ENCODE measurements at places on chromosomes 11 and 22.

DNA sequence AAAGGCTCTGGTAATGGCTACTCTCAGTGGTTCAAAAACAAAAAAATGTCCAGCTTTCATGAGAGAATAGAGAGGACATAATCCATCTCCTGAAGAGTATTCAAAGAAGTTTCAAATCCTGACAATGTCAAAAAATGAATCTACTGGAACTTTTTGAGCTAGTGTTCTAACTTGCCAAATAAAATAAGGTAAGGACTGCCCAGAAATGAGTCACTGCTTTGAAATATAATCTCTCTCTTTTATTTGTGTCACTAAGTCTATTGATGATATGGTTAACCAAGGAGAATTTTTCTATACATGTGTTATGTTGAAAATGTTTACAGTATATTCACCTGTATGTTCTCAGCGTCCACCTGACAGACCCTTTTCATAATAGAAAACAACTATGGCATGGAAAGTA lies 3.4 kb downstream of the GUCY1A2 start:
- DNase-seq = no peak

DNA sequence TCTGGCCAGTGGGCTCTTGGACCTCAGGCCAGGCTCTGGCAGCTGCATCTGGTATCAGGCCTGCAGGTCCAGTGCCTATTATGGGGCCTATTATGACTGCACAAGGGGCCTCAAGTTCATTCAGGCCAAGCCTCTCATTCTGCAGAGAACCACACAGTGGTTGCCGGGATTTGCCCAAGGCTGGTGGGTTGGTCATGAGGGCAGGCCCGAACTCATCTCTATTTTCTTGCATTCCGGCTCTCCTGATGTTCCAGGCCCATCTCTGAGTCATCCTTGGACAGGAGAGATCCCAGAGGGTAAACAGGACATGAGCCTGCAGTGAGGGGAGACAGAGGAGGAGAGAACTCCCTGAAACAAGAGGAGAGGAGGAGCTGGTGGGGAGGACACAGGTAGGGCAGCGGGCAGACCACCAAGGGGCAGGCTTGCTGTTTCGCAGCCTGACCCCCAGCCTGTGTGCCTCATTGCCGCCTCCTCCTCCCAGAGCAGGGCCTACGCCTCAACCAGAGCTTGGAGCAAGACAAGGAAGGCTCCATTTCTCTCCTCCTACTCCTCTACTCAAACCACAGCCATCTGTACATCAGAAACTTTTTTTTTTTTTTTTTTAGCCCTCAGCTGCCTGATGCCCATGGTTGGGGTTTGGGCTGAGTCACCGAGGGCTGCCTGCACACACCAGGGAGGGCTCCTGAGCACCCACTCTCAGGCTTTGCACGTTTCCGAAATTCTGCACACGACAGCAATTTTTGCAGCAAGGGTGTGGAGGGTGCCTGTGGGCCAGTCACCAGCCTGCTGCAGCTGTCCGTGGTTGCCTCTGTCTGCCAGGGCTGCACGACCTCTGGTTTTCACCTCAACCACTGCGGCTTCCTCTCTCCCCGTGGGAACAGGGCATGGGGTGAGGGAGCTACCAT lies 12.7 kb upstream of the TREH start:
- no peak for DNase-seq

GRCh38 chr11:119372260-119373058 lies 9.0 kb downstream of the USP2 start:
- no peak for DNase-seq

DNA sequence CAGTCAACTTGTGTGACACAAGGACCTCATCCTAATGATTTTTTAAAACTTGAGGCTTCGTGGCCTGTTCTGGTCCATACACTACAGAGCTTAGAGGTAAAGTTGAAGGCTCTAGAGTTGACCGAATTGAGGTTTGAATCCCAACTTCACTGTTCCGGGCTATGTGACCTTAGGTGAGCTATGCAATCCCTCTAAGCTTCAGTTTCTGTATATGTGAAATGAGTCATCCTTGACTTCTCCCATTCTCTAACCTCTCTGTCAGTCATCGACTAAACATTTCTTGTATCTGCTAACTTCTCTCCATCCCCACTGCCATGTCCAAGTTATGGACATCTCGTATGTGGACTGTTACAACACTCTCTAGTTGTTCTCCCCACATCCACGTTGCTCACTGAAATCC lies 178.2 kb upstream of the TMEM45B start:
- DNase-seq = no peak

DNA sequence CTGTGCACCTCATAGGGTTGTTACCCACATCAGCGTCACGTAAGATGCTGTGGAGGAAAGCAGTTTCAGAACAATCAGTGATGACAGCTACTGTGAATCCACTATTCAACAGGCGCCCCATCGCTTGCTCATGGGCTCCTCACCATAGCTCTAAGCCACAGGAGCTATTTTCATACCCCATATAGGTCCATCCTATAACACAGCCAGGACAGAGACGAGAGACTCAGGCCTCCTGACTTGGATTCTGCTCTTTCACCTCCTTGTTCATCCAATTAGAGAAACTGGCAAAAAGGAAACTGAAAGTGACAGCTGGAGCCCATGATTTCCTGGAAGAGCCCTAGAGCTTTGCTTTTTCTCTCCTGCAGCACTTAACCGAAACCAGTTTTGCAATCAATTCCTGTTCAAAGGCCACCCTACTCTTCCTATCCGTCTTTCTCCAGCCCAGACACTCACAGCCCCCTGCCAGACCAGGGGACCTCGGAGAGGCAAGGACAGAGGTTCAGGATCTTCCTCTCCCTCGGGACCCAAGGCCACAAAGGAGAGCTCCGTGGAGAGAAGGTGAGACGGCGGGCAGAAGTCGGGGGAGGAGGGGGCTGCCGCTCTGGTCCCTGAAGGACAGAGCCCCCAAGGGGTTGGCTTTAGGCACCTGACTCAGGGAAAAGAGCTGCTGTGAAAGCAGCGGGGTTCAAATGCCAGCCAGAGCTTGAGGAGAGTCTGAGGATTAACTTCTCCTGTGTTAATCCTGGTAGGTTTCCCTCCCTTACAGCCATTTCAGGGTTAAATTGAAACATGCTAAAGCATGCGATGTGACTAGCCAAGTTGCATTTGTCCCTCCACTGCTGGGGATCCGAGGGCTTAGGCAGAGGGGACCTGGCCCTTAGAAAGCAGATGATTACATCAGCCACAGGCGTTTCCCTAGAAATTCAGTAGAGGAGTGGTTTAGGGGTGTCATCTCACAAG lies at the start of gene APOL6:
APOL6 (plus strand) TSS at position 381 of the 960 bp plus-strand sequence. CDS start 7,980 bp downstream, outside the sequence.
- no peak for DNase-seq

GRCh38 chr11:66543263-66544107 lies 2.4 kb downstream of the ZDHHC24 start:
- DNase-seq = peak; percentile 36

- DNase-seq = no peak
These were observed 38.7 kb downstream of the SYT13 start for GRCh38 chr11:45247433-45247832.

- no peak for DNase-seq
These were observed 200.0 kb upstream of the NAV2 start for GRCh38 chr11:19512618-19513017.

GRCh38 chr22:40200795-40201530 lies 23.2 kb downstream of the TNRC6B start:
- no peak for DNase-seq

GRCh38 chr11:76327756-76328388 lies 53.1 kb downstream of the THAP12 start:
- DNase-seq = no peak

DNA sequence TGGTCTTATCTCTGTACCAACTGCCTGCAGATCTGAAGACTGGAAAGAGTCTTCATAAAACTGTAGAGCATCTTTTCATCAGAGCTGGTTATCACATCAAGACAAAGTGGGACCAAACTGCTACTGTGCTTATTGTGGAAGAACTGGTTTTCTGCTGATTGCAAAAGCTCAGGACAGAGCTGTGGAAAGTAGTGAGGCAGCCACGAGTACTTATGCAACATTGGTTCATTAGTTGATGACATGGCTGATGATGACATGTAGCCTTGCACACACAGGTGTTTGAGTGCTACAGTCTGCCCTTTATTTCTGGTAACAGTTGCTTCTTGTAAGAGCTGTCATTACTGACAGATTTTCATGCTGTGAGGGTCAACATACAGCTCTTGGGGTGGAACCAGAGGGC lies 185.4 kb upstream of the GUCY1A2 start:
- DNase-seq = peak; percentile 2

- no peak for DNase-seq
These were observed 4.7 kb downstream of the CTSC start for GRCh38 chr11:88332851-88333250.

- no peak for DNase-seq
These were observed 11.3 kb upstream of the SLC37A4 start for GRCh38 chr11:119041821-119042514.

DNA sequence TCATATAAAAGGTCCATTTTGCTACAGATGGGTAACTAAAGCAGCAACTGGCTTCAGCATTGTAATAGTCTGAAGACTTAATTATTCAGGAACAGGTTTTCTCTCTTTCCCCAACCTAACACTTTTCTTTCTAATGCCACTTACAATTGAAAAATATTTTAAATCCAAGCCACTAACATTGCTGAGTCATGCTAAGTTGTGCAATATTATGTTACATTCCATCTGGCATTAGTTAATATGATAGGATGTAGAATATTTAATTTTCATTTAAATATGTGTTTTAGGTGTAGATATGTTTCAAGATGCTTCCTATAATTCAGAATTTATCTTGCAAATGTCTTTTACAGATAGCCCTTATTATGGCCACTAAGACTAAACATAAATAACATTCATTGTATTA lies 98.6 kb downstream of the KIF18A start:
- DNase-seq = no peak

GRCh38 chr22:17954200-17954859 lies 70.0 kb downstream of the MICAL3 start:
- no peak for DNase-seq

- no peak for DNase-seq
These were observed 25.0 kb downstream of the CASP12 start for GRCh38 chr11:104873252-104873651.

- no peak for DNase-seq
These were observed 49.8 kb upstream of the PLET1 start for GRCh38 chr11:112310419-112310818.

- DNase-seq = no peak
These were observed 3.2 kb downstream of the GLB1L2 start for GRCh38 chr11:134334796-134335571.

DNA sequence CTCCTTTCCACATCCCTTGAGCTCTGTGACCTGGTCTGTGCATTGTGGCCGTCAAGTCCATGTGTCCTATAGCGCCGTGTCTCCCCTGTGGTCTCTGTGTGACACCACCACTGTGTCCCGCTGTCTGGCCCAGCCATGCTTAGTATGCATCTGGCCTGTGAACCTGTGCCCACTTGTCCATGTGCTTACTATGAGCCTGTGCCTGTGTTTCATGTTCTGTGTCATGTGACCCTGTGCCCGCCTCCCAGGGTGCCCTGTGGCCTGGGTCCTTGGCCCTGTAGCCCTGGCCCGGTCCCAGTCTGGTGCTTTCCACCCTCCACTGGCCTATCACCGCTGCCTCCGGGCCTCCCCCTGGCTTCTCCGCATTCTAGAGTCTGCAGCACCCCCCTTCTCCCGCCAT lies 80.6 kb downstream of the CCDC83 start:
- no peak for DNase-seq

GRCh38 chr11:31625868-31626267 lies 116.3 kb downstream of the ELP4 start:
- no peak for DNase-seq

- no peak for DNase-seq
These were observed 239.7 kb downstream of the BRD1 start for GRCh38 chr22:49587987-49588386.

GRCh38 chr11:120998581-120998980 lies 25.3 kb upstream of the TBCEL start:
- no peak for DNase-seq

- DNase-seq = no peak
These were observed 1.9 kb downstream of the ZFTA start for GRCh38 chr11:63766531-63767235.

DNA sequence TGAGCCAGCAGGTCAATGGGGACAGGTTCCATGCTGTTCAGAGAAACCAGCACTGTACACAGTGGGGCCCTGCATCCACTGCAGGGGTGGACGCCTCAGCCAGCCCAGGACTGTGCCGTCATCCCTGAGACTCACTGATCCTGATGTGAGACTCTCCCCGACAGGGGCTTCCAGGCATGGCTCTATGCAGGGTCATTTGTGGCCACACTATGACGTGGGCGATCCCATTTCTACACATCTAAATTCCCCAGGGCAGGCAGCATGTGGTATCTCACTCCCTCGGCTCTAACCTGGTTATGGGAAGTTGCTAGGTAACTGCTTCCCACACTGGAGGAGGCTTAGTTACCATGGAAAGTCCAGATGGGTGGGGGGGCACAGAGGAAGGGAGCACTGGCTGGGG lies 14.2 kb upstream of the FAM83F start:
- DNase-seq = no peak

GRCh38 chr11:112321501-112322172 lies 61.0 kb upstream of the PLET1 start:
- DNase-seq = peak; percentile 41

DNA sequence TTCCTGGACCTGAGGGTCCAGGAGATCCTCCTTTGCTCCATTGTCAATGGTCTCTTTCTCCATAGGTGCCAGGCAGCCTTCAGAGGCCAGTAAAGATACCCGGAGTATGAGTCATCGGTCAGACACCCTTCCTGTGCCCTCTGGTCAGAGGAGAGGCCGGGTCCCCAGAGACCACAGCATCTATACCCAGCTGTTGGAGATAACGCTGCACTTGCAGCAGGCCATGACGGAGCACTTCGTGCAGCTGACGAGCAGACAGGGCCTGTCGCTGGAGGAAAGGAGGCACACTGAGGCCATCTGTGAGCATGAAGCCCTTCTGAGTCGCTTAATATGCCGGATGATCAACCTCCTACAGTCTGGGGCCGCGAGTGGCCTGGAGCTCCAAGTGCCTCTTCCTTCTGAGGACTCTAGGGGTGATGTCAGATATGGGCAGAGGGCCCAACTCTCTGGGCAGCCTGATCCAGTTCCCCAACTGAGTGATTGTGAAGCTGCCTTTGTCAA lies at the start of gene ACCSL:
ACCSL (plus strand) TSS at position 51 of the 501 bp plus-strand sequence; CDS start at position 107, 56 bp downstream.
- DNase-seq = no peak

GRCh38 chr22:24588381-24588756 lies 4.5 kb downstream of the LRRC75B start:
- no peak for DNase-seq

GRCh38 chr11:128305588-128305987 lies 281.8 kb downstream of the ETS1 start:
- DNase-seq = no peak

GRCh38 chr22:22463855-22464540 lies 44.5 kb downstream of the ZNF280B start:
- DNase-seq = peak; percentile 64

- no peak for DNase-seq
These were observed 67.1 kb upstream of the GRAMD1B start for GRCh38 chr11:123362941-123363340.

- no peak for DNase-seq
These were observed 31.2 kb downstream of the IL18 start for GRCh38 chr11:112132737-112133136.

- DNase-seq = peak; percentile 62
These were observed 92.8 kb upstream of the OR9G4 start for GRCh38 chr11:56841210-56841810.

- no peak for DNase-seq
These were observed 22.7 kb downstream of the CELSR1 start for GRCh38 chr22:46514592-46515207.

- no peak for DNase-seq
These were observed 414 bp downstream of the JOSD1 start for GRCh38 chr22:38700270-38700788.

GRCh38 chr22:28930357-28931007 lies 47.1 kb downstream of the ZNRF3 start:
- DNase-seq = no peak
